Activated CD4-positive, alpha-beta memory T cell treated with anti-CD3 and anti-CD28 coated beads for 36 hours (primary cell): ENCODE measurements at places on chromosomes 16 and 17. TPM values are rescaled to one million over a fixed set of nuclear protein-coding genes. Genes with fewer than 3 reads are reported as not detected.
A peak's percentile ranks its signal among the peaks of the same experiment; 100 is the strongest.

GRCh38 chr16:12461201-12461600, 342.5 kb downstream of the CPPED1 start:
- DNase-seq: no peak

- no peak for DNase-seq
Measured at GRCh38 chr17:60277258-60277657, 114.7 kb downstream of the USP32 start.

GRCh38 chr17:29407856-29408255, 17.7 kb downstream of the TAOK1 start:
- DNase-seq: no peak

- DNase-seq: no peak
Measured at GRCh38 chr16:87582216-87582965, 19.9 kb upstream of the JPH3 start.

DNA sequence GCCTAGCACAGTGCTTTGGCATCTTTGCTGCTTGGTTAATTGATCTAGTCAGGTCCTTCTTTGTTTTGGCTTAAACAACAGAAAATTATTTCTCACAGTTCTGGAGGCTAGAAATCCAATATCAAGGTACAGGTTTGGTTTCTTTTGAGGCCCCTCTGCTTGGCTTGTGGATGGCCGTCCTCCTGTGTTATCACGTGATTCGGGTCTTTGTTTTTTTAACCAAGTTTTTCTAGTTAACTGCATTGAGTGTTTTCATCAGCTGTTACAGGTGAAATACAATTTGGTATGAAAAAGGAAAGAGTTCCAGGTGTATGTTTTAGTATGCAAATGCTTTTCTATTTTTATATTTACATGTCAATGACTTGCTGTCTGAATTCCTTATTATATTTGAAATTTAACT, 2.8 kb downstream of the NLK start:
- no peak for DNase-seq

DNA sequence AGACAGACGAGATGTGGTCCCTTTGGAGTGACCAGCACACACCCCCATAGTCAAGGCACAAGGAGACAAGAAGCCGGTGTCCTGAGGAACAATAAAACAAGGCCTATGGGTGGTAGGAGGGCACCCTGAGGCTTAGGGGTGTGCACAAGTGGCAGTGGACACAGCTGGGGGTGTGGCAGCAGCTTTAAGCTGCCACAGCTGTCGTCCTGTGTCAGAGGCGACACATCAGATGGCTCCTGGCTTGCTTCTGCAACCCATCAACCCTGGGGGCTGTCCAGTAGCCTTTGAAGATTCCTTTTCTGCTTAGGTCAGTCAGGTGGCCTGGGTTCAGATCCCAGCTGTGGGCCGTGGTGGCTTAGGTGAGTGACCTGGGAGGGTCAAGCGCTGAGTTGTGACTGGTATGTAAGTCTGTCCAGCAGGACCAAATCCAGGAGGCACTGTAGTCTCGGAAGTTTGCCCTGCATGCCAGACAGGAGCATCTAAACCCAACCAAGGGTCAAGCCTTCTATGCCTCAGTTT, 15.8 kb downstream of the DRC3 start:
- DNase-seq: no peak

GRCh38 chr17:7476494-7476893, 2.9 kb downstream of the ZBTB4 start:
- DNase-seq: no peak

GRCh38 chr17:65314212-65314611, 177.0 kb downstream of the RGS9 start:
- peak; percentile 16 for DNase-seq

DNA sequence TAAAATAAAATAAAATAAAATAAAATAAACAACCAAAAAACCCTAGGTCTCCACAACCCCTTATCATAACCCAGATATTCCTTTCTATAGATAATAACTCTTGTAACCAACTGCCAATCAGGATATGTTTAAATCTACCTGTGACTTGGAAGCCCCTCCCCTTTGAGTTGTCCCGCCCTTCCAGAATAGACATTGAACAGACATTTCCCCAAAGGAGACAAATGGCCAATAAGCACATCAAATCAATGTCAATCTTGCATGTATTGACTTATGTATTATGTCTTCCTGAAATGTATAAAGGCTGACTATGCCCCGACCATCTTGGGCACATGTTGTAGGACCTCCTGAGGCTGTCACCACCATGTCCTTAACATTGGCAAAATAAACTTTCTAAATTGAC, 1.5 kb upstream of the MAPK7 start:
- DNase-seq: peak; percentile 30

Gene PGS1
- total RNA-seq: 75.8 TPM

Gene SLC12A4
- total RNA-seq: 29.9 TPM

Gene VAT1L
- not detected for total RNA-seq

Gene ASIC2
- not detected for total RNA-seq
